Thoracic aorta (tissue), 2 donors: ENCODE measurements at places on chromosomes 5 and 9.

GRCh38 chr5:10653043-10653442 is 89.2 kb downstream of the ANKRD33B start:
- DNase-seq = no peak

- DNase-seq = no peak
Measured at GRCh38 chr5:139711067-139711905, 63.1 kb downstream of the CXXC5 start.

- DNase-seq = no peak
Measured at GRCh38 chr5:179758955-179759354, 26.3 kb downstream of the MAML1 start.

GRCh38 chr9:128986671-128987070 is 39.2 kb downstream of the NUP188 start:
- no peak for DNase-seq

DNA sequence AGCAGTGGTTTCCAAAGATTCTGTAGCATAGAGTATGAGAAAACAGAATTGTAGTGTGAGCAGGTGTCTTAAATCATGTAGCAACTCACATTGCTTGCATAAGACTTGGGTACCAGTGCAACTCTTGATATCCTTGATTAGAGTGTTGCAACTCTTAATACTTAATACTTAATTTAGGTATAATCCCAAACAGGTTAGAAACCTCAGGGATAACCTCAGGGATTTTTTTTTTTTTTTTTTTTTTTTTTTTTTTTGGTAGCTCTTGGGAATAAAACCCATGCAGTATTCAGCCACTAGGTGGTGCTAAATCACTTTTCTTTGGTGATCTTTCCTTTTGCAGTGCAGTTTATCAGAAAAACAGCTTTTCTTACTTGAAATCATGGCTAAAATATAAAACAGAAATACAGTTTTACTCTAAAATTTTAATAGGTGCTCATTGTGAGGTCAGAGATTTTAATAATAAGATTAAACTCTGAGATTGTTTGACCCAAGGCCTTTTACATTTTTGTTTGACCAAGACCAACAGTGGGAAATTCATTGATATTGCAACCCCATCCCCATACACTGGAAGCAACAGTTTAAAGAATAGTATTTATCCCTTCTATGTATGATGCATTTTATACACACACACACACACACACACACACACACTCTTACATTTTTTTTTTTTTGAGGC is 55.3 kb downstream of the ERAP1 start:
- DNase-seq = no peak
